ENCODE measurements at places on chromosomes 3 and 15.

- no peak overlapping the region for H3K4me3 ChIP-seq
- no peak overlapping the region for H3K27ac ChIP-seq
- H3K4me1 ChIP-seq: no peaks in the 10 kb centered on the region
- no peaks in the 10 kb centered on the region for H3K27me3 ChIP-seq
- no peaks in the 10 kb centered on the region for H3K36me3 ChIP-seq
Observed at GRCh38 chr15:69535101-69535638, 82.6 kb downstream of the RPLP1 start.

DNA sequence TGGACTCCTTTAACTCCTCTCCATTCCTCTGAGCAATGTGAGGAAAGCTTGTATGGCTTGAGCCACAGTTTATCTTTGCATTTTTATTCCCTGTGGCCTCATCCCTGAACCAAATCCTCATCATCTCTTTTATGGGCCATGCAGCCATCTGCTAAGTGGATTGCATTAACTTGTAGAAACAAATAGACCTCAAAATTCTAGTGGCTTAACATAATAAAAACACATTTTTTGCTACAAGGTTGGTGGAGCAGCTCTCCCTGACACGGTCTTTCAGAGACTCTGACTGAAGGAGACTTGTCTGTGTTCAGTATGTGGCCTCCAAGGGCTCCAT, 135.3 kb downstream of the RPL22L1 start:
- no peaks in the 10 kb centered on the region for H3K4me1 ChIP-seq
- H3K4me3 ChIP-seq: no peak overlapping the region
- DNase-seq: no peak
- no peak overlapping the region for H3K27ac ChIP-seq
- H3K27me3 ChIP-seq: no peaks in the 10 kb centered on the region

DNA sequence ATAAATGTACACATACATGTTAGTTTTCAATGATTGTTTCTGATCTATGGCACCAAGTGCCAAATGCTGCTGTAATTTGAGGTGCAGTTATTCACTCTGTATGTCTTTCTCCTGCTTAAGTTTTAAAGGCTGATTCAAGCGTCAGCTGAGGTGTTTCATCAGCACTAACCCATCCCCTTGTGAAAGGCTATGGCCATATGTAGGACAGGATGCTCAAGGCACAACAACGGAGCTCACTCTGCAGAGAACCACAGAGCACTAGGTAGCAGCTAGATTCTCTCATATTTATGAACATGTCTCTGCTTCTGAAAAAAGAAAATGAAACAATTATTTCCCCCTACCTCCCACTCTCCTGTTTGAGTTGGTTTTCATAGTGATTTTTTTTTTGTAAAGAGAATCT, 340.0 kb upstream of the TMCO5A start:
- no peaks in the 10 kb centered on the region for H3K27me3 ChIP-seq
- DNase-seq: no peak
- no peak overlapping the region for H3K27ac ChIP-seq
- no peak overlapping the region for H3K4me3 ChIP-seq
- H3K4me1 ChIP-seq: no peaks in the 10 kb centered on the region

DNA sequence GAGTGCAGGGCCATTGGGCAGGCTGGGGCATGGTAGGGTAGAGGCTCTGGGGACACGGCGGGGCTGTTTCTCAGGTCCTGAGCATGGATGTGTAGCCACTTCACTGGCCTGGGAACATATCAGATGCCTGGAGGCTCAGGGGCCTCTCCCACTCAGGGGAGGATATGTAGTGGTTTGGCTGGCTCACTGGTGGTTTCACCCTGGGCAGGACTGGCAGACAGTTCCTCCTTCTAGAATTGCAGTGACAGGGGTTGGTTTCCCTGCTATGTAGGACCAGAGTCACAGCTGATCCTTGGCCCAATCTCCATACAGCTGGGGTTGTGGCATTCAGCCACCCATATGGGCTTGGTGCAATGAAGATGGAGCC, 4.8 kb upstream of the ARHGAP31 start:
- H3K4me1 ChIP-seq: peaks cover 15% of the 10 kb centered on the region
- H3K36me3 ChIP-seq: no peaks in the 10 kb centered on the region
- H3K27me3 ChIP-seq: no peaks in the 10 kb centered on the region

Measured in naive thymus-derived CD4-positive, alpha-beta T cell (primary cell).